ENCODE measurements at places on chromosomes 13 and 19.

GRCh38 chr13:50154697-50155096 lies 139.5 kb downstream of the KCNRG start:
- DNase-seq, result no peak

DNA sequence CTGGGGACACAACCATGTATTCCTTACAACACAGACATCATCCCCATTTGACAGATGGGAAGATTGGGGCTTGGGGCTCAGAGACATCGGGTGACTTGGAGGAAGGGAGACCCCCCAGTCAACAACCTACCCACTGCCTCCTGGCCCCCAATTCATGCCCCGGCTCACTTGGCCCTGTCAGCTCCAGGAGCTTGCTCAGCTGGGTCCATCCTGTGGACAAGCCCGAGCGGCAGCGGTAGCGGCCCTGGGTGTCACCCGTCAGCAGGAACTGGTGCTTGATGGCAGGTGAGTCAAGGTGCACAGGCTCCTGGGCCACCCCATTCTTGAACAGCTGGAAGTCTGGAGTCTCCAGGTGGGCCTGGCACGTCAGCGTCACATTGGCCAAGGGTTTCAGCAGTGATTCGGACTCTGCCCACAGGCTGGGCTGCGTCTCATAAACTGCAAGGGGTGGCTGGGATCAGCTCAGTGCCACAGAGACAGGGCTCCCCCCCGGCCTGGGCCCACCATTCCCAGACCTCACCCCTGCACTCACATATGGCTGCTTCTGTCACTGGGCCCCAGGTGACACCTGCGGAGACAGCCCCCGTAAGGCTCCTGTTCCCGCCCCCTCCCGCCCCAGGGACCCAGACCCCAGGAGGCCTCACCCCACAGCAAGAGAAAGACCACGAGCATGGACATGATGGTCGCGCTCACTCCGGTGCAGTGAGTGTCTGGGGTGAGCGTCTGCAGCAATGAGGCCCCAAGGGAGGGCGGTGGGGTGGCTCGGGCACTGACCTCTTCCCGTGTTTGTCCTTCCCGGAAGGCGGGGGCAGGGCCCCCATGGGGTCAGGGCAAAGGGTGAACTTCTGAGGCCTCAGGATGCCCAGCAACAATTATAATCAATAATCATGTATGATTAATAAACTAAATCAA lies at the start of gene A1BG:
Gene A1BG (minus strand): TSS at position 733 of the 912 bp plus-strand sequence. CDS start 55 bp downstream, at position 678.
- DNase-seq, result no peak

DNA sequence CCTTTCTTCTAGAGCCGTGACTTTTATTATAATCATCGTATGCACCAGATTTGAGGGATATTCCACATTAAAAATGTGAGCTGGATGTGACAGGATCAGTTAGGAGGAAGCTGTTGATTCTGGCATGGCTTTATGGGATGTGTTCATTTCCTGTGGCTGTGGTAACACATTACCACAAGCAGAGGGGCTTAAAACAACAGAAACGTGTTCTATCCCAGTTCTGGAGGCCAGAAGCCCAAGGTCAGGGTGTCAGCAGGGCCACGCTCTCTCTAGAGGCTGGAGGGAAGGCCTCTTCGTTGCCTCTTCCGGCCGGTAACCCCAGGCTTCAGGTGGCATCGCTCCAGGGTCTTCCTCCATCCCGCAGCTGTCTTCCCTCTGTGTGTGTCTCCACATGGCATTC lies 14.5 kb downstream of the MED25 start:
- DNase-seq, result no peak

DNA sequence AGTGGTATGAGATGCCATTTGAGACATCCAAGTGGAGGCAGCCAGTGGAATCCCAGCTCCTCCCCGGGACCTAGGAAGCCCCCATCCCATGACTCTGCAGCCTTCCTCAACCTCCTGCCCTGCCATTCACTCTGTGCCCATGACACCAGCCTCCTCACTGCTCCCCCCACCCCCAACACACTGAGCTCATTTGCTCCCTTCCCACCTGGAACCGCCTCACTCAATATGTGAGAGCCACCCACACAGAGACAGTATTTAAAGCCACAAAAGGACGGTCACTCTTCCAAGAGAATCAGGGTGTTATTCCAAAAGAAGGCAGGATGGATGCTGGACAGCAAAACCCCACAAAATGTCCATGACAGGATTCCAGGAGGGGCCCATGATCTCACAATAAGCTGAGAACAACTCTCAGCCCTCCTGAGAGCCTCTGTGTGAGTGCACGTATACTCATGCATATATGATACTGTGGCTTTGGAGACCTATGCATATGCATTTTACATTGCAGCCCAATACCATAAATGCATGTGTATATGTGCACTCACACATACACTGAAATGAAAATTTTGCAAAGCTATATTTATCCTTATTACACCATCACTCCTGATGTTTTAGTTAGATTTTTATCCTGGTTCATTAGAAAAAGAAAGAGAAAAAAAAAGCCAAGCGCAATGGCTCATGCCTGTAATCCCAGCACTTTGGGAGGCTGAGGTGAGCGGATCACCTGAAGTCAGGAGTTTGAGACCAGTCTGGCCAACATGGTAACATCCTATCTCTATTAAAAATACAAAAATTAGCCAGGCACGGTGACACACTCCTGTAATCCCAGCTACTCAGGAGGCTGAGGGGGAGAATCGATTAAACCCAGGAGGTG lies 10.8 kb upstream of the RANBP3 start:
- peak; percentile 16 for DNase-seq

DNA sequence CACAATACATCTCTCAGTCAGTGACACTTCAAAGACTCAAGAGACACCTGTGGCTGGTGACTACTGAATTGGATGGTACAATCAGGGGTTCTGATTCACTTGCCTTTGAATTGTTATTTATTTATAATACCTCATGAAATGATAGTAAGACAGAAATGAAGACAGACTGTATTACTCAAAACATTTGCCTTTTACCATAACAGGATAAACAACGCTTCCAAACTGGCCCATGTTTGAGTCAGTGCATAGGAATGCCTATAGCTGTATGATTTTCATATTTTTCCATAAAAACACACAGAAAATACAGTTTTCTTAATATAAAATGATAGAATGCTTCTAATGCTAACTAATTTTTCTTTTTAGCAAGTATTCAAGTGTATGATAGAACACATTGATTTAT lies 59.5 kb upstream of the FGF14 start:
- DNase-seq, result no peak

- no peak for DNase-seq
Measured at GRCh38 chr19:55018216-55018615, 19.8 kb downstream of the GP6 start.

GRCh38 chr13:44211704-44212346 lies 161.8 kb upstream of the SERP2 start:
- no peak for DNase-seq

DNA sequence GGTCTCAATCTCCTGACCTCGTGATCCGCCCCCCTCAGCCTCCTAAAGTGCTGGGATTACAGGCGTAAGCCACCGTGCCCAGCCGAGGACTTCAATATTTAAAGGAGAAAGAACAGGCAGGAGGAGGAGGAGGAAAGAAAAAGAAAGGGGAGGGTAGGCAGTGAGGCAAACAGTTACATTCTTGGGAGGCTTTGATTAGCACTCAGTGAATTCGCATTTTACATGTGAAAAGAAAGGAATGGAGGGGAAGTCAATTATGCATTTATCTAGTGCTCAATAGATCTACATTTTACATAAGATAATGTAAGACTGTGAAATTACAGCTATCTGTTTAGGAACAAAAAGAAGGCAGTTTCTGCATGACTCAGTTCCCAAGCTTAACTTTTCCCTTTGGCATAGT lies 30.9 kb upstream of the CXCL17 start:
- DNase-seq, result no peak

DNA sequence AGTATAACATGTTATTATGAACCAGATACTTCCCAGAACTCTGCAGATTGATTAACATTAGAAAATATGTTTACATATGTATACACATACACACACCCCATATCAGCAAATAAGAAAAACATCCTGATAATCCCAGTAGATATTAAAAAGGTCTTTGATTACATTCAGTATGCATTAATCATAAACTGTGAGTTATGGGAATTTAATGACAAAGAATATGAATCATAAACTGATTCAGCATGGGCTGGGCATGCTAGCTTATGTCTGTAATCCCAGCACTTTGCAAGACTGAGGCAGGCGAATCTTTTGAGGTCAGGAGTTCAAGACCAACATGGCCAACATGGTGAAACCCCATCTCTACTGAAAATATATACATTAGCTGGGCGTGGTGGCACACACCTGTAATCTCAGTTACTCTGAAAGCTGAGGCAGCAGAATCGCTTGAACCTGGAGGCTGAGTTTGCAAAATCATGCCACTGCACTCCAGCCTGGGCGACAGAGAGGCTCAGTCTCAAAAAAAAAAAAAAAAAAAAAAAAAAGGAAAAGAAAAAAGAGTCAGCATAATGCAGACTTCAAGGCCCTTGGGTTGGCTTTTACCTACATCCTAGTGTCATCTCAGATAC lies 581.9 kb upstream of the PRR20A start:
- no peak for DNase-seq

Measured in suppressor macrophage (primary cell).